ENCODE measurements at places on chromosomes 13 and 19.
A peak's percentile ranks its signal among the peaks of the same experiment; 100 is the strongest.

GRCh38 chr19:12953138-12953798 is 3.8 kb downstream of the GADD45GIP1 start:
- DNase-seq, result peak; percentile 96

- no peak for DNase-seq
Measured at GRCh38 chr13:92224052-92224821, 825.8 kb downstream of the GPC5 start.

DNA sequence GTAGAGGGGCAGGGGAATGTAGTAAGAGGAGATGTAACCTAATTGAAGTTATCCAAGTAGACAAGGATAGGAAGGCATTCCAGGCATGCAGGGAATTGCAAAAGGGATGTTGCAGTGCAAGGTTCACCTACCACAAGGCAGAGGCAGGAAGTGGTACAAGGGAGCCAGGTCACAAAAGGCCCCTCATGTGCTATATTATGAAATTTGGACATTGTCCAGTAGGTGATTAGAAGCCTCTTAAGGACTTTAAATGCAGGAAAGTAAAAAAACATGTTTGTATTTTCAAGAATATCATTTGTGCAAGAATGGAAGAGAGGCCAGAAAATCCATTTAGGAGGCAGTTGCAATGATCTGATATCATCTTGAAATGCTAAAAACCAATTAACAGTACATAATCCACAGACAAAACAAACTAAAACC is 111.4 kb downstream of the FRY start:
- DNase-seq, result no peak

DNA sequence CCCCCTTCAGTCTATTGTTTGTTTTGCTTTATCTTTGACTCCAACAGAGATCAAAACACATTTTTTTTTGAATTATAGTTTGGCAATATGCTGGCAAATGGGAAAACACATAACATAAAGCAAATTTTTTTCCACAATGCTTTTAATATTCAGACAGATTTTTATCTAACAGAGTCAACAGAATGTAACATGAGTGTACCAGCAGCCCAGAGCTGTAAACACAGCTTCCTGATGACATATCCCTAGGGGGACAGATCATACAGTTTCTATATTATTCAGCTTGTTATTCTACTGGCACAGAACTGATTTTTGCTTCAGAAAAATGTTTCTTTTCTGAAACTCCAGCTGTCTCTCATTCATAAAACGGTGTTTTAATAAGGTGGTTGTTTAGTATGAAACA is 168.8 kb downstream of the OLFM4 start:
- DNase-seq, result no peak

- DNase-seq, result no peak
Measured at GRCh38 chr13:49776871-49777270, 15.6 kb downstream of the KPNA3 start.

DNA sequence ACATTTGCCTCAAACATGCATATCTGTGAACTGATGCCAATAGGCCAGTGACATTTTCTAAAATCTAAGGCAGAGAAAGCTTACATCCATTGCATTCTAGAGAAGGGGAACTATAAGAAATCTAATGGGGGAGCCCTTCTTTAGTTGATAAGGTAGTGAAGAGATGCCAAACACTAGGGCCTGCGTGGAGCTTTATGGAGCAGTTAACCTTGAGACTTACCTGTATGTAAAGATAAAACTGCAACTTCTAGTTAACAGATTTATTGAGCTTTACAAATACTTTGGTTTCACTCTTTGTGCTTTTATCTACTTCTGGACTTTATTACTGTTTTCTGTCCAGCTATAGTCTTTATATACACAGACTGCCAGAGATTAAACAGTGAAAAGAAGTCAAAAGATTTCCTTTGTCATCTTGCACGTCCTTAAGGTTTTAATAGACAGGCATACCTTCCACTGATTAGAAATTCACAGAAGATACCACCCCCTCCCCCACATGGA is 457.6 kb downstream of the KLF12 start:
- DNase-seq, result no peak

DNA sequence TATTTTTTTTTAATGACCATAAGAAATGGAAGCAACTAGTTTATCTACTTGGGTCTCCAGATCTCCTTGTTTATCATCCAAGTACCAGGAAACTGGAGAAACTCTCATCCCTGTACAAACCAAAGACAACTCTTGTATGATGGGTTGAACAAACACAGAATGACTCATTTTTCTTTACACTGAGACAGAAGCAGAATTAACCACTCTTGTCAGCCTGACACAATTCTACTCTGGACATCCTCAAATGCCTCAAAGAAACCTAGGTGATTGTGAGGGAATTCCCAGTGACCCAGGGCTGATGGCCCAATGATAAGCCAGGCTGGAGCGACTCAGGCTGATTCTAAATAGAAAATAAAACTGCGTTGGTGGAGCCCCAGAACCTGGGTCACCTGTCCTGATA is 151.5 kb downstream of the ZNF737 start:
- DNase-seq, result no peak

DNA sequence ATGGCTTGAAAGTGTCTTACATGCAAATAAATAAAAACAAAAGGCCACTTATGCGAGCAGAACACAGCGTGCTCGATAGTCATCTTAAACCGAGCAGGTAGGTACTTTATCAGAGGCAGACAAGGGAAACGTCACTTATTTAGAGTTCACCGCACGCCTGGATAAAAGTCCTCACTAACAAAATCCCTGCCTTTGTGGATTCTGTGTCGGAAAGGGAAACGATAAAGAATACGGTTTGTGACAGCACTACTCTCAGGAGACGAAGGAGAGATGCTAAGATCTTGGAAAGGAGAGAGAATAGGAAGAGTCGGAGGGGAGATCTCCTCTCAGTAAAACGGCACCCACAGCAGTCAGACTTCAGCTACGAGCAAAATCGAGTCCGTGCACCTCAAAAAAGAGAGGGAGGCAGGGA is 581 bp downstream of the RCBTB1 start:
- DNase-seq, result peak; percentile 7

DNA sequence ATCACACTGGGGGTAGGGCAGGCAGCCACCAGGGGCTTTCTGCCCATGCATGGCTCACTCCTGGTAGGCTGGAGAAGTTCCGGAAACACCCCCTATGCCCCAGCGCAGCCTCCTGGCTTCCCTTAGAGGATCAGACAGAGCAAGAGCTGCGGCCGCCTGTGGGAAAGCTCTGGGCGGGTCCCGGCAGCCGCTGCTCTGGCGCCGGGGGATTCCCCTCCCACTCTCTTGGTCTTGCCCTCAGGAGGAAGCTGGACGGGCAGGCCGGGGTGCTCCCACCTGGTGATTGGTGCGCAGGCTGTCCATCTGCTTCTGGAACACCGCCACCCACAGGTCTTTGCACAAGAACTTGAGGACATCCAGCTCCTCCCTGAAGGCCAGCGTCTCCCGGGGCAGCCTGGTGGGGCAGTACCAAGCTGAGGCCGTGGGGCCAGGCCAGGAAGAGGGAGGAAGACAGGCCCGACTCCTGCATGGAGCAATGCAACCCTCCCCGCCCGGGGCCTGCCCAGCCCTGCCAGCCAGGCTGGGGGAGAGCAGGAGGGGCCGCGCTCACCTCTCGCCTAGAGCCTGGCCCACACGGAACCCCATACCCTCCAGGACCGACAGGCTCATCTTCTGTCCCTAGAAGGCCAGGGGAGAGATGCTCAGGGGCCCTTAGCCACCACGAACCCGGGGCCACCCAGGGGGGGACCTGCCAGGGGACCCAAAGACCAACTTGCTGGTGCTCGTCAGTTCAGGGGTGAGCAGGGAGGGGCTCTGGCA is 4.0 kb upstream of the NKPD1 start:
- DNase-seq, result peak; percentile 37

DNA sequence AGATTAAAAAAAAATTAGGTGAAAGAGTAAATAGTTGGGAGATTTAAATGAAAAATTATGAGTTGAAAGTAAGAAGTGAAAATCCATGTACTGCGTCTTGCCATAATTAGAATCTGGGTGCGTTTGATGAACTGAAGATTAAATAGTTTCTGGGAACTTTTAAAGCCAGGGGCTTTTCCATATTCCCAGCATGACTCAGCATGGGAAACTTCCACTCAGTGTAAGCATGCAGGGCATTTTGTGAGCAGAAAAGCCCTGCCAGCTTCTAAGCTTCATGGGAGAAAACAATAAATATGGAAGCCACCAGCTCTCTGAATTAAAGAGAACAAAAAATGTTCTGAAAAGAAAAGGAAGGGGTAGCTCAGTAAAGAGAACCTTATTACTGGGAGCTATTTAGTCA is 62.0 kb upstream of the EDNRB start:
- no peak for DNase-seq

GRCh38 chr19:40091205-40092129 is 724 bp upstream of the ZNF780A start:
- no peak for DNase-seq

DNA sequence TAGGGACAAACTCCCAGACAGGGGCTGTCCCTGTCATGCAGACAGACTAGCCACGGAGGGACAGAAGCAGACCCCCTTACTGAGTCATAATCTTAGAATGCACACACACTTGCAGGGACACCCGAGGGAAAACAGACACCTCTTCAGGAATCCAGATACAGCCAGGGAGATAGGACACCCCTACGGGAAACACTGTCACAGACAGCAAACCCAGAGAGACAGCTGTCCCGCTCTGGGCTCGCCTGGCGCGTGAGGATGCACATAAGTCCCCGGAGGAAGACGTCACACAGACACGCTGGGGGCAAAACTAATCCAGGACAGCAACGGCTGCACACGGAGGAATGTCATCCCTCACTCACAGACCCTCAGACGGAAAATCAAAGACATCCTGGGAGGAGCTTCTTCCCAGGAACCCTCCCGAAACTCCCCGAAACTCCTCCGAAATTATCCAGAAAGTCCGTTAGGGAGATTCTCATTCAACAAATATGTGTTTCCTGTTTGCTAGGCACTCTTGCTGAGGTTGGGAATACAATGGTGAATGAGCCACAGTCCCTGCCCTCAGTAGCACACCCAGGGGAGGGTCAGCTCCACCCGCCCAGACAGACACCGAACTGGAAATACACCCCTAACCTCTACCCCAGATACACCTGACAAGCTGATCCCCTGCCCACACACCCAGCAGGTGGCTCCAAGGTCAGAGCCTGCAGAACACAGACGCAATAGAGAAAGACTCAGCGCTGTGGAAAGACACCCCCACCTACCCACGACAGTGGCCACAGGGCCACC is 15.2 kb upstream of the TOMM40 start:
- no peak for DNase-seq

- peak; percentile 94 for DNase-seq
Measured at GRCh38 chr13:105159841-105160240, 1375.6 kb downstream of the EFNB2 start.

DNA sequence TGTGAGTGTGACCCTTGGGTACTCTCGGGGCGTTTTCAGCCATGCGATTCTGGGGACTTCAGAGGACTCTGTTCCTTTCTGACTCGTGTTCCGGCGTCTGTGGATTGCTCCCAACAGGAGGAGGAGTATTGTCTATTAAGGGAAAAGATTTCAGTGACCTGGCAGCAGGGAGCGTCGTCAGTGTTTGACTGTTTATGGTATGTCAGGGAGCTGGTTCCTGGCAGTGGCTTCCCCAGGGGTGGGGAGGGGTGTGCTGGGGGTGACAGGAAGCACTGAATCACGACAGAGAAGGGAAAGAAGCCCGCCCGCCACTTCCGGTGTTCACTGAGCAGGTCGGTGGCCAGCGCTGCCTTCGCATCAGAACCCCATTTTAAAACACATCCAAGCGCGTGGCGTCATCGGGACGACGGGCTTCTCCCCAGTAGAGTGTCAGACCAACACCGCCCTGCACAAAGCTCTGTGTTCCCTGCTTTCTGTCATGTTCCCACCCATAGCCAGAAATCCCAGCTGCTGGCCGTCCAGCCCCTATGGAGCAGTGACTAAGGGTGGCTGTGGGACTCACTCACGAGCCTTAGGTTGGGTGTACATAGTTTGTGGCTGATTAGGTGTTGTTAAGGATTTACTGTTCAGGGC is 33.8 kb downstream of the COL4A2 start:
- no peak for DNase-seq

DNA sequence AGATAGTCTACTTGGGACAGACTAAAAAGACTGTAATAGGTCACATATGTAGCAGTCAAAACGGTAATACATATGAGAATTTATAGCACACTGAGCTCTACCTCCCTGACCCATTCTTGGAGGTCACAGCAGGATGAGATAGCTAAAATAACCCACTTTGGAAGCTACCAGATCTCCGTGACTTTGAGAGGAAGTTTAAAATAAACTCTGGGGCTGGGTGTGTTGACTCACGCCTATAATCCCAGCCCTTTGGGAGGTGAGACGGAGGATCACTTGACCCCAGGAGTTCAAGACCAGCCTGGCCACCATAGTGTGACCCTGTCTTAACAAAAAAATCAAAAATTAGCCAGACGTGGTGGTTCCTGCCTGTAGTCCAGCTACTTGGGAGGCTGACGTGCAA is 45.3 kb downstream of the DHRS12 start:
- DNase-seq, result no peak

GRCh38 chr19:19628501-19629134 is 598 bp upstream of the LPAR2 start:
- DNase-seq, result peak; percentile 40

GRCh38 chr19:38812009-38812840 is 520 bp downstream of the LGALS4 start:
- no peak for DNase-seq

DNA sequence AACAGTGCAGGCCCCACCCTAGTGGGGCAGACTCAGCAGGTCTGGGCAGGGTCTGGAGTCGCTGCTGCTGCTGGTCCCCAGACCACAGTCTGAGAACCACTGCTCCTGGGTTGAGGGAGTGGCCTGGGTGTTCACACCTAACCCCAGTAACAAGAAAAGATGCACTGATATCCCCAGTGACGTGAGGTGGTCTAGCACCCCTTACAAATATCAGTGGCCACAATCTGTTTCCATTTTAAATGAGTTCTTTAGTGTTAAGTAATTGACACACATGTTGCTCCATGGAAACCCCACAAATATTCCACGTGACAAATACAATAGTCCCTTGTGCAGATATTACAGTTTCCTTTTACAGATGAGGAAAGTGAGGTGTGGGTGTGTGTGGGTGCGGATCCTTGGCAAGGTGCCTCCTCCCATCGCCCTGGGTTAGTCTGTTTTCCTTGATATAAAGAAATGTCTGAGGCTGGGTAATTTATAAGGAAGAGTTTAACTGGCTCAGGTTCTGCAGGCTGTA is 96.3 kb upstream of the GPR183 start:
- DNase-seq, result no peak

DNA sequence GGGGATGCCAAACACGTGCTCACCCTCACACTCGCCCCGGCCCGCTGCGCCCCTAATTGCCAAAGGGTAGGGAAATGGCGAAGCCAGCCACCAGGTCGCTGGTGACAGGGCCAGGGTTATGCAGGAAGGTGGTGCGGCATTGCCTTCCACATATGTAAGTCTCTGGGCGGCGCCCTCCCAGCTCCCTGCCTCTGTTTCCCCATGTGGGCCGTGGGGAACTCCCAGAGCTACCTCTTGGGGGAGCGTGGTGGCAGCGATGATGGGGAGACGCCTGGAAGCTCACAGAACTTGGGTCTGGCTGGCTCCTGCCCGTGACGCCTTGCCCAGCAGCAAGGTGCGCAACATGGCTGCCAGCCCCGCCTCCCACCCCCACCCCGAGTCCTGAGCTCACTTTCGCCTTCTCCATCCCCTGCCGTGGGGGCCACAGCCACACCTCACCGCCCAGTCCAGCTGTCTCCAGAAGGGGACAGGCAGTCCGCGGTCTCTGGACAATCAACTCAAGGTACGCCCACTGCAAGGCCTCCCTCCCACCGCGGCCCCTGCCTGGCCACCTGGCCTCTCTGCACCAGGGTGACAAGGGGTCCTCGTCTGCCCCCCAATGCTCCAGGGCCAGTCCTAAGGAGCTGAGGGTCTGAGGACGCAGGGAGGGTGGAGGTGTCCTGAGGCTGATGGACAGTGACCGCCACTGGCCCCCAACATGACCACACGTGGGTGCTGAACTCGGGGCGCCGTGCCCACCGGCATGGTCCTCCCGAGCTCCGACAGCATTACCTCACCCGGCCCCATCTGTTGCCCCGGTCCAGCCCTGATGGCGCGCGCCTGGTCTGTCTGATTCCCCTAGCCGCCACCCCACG is 6.6 kb downstream of the C19orf25 start:
- DNase-seq, result peak; percentile 68

All from NCI-H524 (cell line).